DMS 273 treated with DMSO at 0.1 percent for 48 hours (cell line): ENCODE measurements at places on chromosomes 6 and 20.

DNA sequence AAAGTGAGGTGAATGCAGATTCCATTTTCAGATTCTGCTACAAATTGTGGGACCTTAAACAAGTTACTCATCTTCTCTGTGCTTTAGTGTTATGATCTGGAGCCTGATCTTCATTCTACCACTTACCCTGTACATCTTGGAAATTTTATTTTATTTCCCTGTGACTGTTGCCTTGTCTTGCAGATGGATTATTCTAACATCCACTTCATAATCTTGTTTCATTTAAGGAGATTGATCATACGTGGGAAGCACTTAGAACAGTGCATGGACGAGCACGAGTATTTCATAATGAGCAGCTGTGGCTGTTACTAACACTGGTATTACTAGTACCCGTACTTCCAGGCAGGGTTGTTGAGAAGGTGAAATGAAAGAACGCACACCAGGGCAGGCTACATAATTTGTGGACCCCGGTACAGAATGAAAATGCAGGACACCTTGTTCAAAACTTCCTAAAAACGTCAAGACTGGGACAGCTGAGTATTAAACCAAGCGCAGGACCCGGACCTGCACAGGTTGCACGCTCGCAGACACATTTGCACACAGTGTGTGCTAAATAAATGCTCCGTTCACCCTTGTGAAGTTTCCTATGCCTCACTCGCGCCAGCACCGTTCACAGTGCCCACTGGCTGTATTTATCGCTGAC is 535 bp upstream of the CCDC170 start:
- no peak for DNase-seq

DNA sequence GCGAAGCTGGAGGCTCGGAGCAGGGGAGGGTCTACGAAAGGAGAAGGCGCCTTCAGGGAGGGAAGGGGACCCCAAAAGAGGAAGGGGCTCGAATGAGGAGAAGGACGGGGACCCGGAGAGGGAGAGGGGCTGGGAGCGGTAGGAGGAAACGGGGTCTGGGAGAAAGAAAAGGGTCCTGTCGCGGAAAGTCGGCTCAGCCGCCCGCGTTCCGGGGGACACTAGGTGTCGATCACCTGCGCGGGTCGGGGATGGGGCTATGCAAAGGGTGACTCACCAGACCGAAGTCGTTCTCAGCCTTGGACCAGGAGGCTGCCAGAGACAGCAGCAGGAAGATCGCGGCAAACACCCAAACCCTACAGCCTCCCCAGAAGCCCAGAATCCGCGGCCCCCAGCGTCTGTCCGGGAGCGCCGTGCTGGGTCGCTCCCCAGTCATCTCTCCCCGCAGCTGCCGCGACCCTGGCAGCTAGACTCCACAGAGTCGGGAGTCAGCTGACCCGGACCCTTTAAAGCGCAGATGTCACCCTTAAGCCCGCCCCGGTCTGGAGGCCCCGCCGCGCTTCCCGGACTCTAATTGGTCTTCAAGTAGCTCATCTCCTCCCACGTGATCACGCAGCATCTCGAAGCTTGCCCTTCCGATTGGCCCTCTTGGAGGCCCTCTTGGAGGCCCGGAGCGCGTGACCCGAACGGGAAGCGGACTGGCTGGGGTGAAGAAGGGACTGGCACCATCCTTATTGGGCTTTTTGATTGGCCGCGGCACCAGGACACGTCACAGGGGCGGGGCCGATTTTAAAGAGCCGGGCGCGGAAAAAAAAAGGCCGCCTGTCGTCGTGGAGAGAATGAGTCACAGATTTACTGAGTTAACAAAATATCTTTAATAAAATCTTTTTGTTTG is at the start of gene NEU1:
NEU1 (minus strand) TSS at position 478 of the 892 bp plus-strand sequence; CDS start at position 433, 45 bp downstream.
- DNase-seq: peak; percentile 99

- DNase-seq: no peak
Measured at GRCh38 chr20:17538517-17539170, 7.5 kb upstream of the BFSP1 start.

GRCh38 chr6:152976749-152977148 is 6.1 kb downstream of the FBXO5 start:
- no peak for DNase-seq

GRCh38 chr6:20604159-20604558 is 69.9 kb downstream of the CDKAL1 start:
- DNase-seq: peak; percentile 77

GRCh38 chr6:150081702-150082101 is 12.8 kb upstream of the ULBP3 start:
- no peak for DNase-seq

GRCh38 chr6:52537001-52537753 is 39.7 kb downstream of the TRAM2 start:
- no peak for DNase-seq

DNA sequence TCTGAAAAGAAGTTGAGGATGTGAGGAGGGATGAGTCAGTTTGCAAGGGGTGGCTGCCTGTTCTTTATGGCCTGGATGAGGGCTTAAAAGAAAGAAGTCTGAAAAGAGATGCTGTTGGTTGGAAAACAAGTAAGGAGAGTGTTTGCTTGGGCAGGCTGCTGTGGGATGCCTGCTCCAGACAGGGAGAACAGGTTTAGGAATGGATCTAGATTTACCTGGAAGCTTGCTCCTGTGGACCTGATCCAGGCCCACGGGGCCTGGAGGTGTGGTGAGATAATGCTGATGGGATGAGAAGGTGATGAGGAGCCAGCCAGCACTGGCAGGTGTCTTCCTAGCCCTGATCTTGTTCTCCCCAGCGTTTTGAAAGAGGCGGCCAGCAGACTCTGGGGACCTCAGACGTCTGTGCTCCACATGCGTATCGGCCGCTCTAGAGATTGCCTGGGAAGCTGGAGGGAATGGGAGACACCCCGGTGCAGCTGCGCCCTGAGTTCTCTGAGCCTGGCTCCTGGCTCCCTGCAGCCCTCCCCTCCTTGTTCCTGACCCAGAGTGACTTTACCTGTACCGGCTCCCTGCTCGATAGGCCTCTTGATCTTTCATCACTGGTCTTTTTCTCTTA is 331.3 kb downstream of the ZFAND3 start:
- no peak for DNase-seq

DNA sequence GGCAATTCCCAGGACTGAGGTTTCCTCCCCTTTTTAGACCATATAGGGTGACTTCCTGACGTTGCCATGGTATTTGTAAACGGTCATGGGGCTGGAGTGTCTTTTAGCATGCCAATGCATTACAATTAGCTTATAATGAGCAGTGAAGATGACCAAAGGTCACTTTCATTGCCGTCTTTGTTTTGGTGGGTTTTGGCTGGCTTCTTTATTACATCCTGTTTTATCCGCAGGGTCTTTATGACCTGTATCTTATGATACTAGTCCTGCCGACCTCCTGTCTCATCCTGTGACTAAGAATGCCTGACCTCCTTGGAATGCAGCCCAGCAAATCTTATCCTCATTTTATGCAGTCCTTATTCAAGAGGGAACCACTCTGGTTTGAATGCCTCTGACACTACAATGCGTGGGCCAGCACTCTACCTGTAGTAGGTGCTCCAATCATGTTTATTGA is 190.1 kb downstream of the KCNQ5 start:
- DNase-seq: no peak

DNA sequence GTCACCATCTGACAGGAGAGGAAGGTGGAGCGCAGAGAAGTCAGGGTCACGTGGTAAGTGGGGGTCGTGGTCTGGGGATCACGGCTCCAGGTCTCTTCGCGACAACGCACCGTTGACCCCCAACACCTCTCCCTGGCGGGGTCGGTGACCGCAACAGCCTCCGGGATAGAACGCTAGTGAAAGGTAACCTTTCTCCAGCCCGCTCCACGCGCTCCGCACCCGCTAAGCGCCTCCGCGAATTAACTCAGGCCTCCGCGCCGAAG is 600 bp upstream of the SYNJ2 start:
- no peak for DNase-seq

DNA sequence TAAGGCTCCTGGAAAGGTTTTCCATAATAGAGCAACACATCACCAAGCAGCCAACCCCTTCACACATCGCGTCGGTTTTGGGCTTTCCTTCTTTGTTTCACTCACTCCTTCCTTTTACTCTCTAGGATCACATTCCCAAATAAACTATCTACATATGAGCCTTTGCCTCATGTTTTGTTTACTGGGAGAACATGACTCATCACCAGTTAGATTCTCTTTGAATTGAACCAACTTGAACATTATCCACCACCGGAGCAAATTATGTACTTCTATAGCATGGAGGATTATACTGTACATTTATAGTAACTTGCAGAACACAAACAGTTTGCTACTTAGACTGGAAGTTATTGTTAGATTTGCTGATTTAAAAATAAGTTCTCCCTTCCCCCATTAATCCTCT is 41.0 kb downstream of the SAMD5 start:
- DNase-seq: no peak

DNA sequence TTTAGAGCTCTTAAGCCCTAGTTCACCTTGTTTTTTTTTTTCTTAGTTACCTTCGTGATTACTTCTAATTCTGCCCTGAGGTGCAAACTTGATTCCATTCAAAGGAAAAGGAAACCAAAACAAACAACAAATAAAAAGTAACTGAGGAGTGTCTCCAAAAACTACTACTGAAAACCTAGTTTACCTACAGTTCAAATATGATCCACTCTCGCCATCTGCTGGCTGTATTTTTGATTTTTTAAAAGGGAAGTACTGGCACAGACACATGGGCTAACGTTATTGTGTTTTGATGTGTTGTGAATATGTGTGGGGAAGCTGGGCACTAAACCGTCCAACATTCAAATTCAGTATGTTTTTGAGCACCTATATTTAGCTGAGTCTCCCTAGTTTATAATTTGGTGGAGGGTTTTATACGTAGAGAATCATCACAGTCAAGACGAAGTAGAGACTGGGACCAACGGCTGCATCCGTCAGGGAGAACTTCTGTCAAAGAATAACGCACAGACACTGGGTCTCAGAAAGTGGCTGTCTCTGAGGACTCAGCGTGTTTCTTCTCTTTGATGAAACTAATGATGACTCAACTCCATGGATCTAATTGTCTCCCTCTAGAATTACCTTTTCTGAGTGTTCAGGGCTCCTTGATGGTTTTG is 373.5 kb upstream of the BTBD3 start:
- DNase-seq: peak; percentile 10

DNA sequence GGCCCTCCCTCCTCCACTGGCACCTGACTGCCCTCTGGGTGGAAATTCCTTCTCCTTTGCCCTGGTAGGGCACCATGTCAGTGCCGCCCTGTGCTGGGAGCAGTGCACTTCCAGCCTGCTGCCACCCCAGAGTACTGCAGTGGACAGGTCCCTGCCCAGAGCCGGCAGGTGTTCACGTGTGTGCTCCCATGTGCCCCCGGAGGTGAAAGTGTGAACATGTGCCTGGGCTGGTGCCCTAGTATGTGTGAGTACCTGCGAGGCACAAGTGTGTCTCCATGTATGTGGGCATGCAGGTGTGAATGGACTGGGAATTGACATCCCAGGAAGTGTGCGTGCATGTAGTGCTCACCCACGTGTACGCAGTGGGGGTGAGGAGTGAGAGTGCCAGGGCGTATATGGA is 29.4 kb downstream of the SDCBP2 start:
- no peak for DNase-seq

DNA sequence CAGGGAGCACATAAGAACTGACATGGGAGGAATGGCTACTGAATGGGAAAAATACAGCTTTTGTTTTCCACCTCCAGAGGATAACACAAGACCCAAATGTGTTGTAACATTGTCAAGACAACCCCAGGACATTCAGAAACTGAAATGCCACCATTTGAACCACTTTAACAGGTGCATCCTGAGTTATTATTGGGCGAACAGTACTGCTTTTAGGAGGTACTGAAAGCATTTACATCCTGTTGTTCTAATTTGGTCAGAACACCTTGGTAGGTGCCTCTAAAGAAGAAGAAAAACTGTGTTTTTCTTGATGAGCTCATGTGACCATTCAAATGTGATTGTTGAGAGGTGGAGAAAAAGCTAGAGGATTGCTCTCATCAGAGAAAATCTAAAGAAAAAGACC is 6.4 kb upstream of the TXNDC5 start:
- no peak for DNase-seq

GRCh38 chr6:30767158-30767943 is 23.0 kb upstream of the IER3 start:
- DNase-seq: no peak

- no peak for DNase-seq
Measured at GRCh38 chr6:35188886-35189285, 24.9 kb upstream of the SCUBE3 start.

- DNase-seq: no peak
Measured at GRCh38 chr6:121549736-121550135, 114.3 kb downstream of the GJA1 start.

GRCh38 chr20:61306937-61307475 is 54.9 kb downstream of the CDH4 start:
- DNase-seq: no peak

- DNase-seq: no peak
Measured at GRCh38 chr6:150775415-150776203, 89.9 kb upstream of the MTHFD1L start.

- DNase-seq: peak; percentile 66
Measured at GRCh38 chr6:26401987-26402658, at the start of gene BTN3A1. BTN3A1 (plus strand) TSS chr6:26402275; CDS start chr6:26405564, 3,289 bp downstream.

- DNase-seq: no peak
Measured at GRCh38 chr20:20839771-20840170, 127.3 kb upstream of the RALGAPA2 start.

DNA sequence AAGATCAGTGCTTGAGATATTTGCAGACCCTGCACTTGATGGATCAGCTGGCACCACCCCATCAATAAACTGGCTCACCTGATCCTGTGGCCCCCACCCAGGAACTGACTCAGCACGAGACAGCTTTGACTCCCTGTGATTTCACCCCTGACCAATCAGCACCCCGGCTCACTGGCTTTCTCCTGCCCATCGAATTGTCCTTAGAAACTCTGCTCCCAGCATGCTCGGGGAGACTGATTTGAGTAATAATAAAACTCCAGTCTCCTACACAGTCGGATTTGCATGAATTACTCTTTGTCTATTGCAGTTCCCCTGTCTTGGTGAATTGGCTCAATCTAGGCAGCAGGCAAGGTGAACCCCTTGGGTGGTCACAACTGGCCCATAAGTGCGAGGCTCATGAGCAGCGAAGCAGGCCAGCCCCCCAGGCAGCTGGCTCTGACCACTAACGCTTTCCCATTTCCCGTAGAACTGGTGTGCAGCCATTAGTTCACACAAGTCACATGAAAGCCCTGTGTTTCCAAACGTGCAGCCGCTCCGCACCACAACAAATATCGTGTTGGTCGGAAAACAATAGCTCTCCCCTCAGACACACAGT is 79.6 kb downstream of the RSPH3 start:
- DNase-seq: no peak

DNA sequence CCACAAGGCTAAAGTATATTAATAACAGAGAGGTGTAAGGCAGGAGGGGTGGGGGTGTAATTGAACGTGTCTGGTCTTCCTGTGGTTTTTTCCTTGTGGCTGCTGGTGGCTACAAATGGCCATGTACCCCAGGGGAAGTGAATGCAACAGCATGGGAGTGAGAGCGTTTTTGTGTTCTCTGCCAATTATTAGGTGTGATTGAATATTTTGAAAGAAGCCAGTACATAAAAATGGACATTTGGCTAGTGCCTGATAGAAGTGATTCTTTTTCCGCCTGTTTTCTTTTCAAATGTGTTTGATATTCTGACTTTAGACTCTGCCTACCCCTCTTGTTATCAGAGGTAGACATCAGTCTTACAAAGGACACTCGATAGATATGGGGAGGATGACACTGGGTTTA is 141.3 kb downstream of the PRL start:
- DNase-seq: no peak
